ENCODE measurements at places on chromosomes 11 and 22.

- DNase-seq: no peak
These were observed 115.4 kb downstream of the ZBTB16 start for GRCh38 chr11:114174712-114175495.

DNA sequence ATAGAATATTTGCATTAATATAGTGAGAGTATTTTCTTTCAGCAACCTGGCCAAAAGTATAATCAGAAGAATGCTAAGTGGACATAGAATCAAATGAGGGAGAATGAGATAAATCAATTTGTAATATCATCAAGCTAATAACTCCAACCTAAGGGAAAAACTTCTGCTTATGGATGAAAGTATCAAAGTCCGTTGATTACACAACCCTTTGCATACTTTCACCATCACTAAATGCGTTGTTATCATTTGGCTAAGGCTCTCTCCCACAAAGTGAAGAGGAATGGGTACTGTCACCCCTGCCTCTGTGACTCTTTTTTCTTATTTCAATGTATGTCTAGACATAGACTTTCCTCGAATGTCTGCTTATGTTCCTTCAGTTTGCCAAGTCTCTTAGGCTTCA, 16.4 kb upstream of the CASP4 start:
- no peak for DNase-seq

GRCh38 chr22:31584804-31585160, 77.2 kb downstream of the PISD start:
- DNase-seq: no peak

DNA sequence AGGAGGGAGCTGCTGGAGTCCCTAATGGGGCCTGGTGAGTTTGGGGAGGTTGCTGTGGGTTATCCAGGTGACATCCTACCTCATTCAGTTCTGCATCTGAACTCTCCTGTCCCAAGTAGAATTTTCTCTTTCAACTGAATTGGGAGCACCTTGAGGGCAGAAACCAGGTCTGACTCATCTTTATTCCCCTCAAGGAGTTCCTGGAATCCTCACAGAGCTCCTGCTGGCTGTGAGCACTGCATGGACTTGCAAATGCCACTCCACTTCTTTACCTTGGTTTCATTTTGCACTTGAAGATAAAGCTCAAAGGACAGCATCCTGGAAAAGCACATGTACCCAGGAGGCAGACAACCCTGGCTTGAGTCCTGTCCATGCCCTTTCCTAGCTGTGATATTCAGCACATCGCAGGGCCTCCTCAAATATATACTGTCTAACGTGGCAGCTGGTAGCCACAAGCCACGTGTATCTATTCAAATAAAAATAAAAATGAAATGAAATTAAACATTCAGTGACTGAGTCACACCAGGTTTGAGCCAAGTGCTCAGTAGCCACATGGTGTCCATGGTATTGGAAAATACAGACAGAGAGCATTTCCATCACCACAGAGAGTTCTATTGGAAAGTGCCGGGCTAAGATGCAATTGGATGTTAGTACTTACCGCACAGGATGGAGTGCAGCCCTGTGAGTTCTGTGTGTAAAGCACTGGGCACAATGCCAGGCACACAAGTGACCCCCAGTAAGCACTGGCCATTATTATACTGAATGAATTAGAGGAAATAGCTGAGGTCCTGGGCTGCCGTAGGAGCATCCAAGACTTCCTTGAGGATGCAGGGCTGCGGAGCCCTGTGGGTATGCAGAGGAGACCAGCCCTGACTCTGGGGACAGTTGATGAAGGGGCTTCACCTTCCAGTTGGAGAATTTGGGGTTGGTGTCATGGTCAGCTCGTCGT, 149.0 kb downstream of the PKNOX2 start:
- no peak for DNase-seq

DNA sequence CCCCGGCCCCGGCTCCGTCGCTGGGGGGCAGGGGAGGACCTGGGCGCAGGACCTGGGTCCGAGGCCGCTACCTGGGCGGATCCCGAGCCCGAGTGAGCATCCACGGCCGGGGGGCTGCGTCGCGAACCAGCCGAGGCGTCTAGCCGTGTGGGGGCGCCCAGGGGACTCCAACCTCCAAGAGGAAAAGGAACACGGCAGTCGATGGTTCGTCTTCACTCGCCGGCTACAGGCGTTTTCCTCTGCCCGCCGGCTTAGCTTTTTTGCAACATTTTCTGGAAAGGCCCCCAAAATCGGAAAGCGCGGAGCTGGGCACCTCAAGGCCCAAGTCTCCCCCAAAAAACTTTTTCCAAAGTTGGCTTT, 666 bp downstream of the PDGFB start:
- DNase-seq: no peak

DNA sequence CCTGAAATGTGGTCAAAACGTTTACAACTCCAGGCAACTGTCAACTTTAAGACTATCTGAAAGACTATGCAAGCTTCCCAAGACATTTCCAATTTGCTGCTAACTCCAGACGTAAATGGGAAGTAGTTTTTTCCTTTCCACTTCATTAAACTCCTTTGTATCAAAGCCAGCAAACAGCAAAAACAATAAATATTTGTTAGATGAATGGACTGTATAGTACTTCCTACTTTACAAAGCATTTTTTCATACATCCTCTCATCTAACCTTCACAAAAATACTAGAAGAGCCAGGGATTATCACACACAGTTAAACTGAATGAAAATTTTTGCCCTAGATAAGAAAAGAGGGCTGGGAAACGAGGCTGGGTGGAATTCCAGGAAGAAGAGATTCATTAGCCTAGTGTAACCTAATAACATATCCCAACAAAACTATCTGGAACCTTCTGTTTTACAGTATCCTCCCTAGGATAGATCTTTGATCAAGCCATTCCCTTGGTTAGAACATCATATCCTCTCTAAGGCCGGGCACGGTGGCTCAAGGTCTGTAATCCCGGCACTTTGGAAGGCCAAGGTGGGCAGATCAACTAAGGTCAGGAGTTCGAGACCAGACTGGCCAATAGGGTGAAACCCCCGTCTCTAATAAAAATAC, 10.4 kb downstream of the NUP98 start:
- no peak for DNase-seq

DNA sequence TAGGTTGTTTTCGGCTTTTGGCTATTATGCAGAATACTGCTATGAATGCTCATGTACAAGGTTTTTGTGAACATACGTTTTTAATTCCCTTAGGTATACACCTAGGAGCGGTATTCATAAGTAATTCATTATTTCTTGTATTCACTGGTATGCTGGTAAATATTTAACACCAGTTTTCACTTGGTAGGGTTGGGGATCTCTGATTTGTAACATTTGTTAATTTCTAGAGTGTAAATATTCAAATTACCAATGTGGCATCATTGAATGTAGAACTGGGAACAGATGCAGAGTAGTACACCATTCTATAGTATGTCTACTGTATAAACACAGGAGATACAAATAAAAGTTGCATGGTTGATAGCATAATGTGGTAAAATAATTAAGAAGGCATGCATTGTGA, 16.3 kb downstream of the GVQW3 start:
- DNase-seq: no peak

DNA sequence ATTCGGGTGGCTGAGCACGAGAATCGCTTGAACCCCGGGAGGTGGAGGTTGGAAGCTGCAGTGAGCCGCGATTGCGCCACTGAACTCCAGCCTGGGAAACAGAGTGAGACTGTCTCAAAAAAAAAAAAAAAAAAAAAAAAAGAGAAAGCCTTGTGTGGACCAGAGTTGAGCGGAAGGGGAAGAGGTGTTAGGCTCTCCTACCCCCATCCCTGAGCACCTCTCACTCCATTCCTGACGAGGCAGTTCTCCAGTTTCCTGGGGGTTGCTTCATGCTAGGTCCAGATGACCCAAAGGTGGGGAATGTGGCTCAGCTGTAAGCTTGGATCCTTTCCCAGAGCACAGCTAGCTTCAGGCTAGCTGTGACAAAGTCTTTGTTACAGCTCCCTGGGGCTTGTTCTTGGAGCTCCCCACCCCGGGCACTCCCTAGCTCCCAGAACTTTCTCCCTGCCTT, 8.8 kb upstream of the DNAL4 start:
- DNase-seq: no peak

All from activated T-cell treated with anti-CD3 and anti-CD28 coated beads, Interleukin-2, amount 50 U/mL, for 4 hours (primary cell).